Left renal cortex interstitium (tissue), 4 donors: ENCODE measurements at places on chromosomes 16 and 17. TPM values are rescaled to one million over a fixed set of nuclear protein-coding genes. Genes with fewer than 3 reads are reported as not detected.

VAT1L gene
- 4.5 TPM for polyA plus RNA-seq

MAZ gene
- 275 TPM for polyA plus RNA-seq

NLRC3 gene
- 2.6 TPM for polyA plus RNA-seq

NEK8 gene
- polyA plus RNA-seq = 13.8 TPM

KLHL10 gene
- 0.23 TPM for polyA plus RNA-seq

RPAIN gene
- 85.4 TPM for polyA plus RNA-seq

CHST4 gene
- polyA plus RNA-seq = 0.33 TPM

- no peak for DNase-seq
Observed at GRCh38 chr17:19502517-19502916, 31.1 kb upstream of the SLC47A1 start.

DNA sequence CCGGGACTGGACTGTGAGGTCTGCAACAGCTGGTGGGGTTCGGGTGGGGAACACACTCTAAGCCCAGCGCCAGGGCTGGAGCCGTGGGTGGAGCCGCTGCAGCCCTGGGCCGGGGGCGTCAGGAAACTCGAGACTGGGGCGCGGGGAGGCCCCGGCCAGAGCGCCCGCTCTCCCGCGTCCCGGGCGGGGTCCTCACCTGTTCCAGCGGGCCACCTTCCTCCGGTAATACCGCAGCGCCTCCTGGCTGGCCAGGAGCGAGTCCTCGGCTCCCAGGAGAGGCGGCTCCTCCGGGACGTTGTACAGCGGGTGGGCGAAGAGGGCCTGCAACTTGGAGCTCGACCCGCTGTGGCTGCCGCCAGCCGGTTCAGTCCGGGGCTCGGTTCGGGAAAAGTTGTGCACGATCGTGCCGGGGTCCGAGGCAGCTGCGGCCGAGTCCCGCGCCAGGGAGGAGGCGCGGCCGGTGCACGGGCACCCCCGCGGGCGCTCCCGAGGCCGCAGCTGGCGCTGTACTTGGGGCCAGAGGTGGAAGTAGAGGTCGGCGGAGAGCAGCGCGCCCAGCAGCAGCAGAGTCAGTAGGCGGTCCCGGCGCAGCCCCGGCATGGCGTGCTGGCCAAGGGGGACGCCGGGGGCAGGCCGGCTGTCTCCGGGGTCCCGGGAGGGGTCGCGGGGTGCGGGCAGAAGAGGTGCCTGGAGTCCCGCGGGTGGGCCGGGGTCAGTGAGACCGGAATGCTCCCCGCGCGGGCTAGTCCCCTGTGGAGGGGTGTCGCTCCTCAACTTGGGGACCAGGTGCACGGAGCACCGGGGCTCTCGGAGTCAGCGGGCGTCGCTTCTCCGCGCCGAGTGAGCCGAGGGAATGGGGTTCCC lies 868 bp downstream of the FAM20A start:
- DNase-seq = no peak

- DNase-seq = no peak
Observed at GRCh38 chr16:10599626-10600025, 19.2 kb upstream of the EMP2 start.

DNA sequence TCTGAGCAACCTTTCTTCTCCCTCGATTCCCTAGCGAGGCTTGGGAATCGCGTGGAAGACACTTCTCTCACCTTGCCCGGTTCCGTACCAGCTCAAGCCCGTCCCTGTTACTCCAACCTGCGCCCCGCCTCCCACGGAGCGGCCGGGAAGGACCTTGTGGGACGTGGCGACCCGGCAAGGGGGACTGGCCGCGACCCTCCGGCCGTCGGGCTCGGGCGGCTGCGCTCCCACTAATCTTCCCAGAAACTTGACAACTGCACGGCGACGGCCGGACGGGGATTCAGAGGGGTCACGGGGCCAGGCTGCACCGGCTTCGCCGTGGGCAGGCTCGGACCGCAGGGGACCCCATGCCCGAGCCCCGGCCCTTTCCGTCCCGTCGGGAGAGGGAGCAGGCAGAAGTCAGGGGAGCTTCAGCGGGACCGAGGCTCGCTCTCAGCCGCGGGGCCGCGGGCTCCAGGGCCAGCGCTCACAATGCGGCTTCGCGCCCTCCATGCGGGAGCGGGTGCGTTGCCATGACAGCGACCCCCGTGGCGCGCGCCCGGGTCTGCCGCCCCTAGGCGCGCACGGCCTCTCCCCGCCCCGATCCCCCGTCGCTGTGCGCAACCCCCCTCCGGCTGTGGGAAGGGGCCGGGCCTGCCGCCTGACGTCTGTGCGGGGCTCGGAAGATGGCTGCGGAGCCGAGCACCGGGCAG lies at the start of gene SGSM2:
SGSM2 (plus strand) TSS at position 650 of the 692 bp plus-strand sequence. CDS start 188 bp downstream, outside the sequence.
- DNase-seq = no peak

DNA sequence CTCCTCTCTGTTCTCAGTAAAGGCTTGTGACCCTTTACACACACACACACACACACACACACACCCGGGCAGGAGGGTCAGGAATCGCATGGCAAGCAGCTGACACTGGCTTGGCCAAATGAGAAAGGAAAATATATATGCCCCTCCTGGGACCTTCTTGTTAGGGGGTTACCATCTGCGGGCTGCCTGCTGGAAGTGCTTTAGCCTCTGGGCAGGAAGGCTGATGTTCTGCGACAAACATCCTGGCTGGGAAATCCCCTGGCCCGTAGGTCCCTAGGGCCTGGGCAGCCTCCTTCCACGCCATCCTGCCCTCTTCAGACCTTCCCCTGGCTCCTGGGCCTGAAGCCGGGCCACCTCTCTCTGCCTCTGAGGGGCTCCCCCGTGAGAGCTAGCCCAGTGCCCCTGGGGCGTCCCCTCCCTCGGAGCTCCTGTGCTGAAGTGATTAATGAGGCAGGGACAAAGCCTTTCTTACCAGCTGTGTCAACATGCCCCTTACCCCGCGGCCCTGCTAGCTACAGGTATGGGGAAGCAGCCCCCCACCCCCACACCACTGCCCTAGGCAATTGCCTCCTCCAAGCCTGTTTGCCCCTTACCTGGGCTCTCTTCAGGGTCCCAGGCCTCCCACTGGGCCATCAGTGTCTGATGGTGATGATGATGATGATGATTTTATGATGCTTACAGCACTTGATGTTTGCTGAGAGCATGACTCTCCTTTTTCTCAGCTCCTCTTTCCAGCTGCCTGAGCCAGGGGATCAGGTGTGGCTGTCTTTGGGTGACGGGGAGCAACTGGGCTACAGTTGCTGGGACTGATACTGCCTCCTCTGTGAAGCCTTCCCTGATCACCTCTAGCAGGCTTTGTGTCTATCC lies 32.8 kb upstream of the ETV4 start:
- DNase-seq = no peak

DNA sequence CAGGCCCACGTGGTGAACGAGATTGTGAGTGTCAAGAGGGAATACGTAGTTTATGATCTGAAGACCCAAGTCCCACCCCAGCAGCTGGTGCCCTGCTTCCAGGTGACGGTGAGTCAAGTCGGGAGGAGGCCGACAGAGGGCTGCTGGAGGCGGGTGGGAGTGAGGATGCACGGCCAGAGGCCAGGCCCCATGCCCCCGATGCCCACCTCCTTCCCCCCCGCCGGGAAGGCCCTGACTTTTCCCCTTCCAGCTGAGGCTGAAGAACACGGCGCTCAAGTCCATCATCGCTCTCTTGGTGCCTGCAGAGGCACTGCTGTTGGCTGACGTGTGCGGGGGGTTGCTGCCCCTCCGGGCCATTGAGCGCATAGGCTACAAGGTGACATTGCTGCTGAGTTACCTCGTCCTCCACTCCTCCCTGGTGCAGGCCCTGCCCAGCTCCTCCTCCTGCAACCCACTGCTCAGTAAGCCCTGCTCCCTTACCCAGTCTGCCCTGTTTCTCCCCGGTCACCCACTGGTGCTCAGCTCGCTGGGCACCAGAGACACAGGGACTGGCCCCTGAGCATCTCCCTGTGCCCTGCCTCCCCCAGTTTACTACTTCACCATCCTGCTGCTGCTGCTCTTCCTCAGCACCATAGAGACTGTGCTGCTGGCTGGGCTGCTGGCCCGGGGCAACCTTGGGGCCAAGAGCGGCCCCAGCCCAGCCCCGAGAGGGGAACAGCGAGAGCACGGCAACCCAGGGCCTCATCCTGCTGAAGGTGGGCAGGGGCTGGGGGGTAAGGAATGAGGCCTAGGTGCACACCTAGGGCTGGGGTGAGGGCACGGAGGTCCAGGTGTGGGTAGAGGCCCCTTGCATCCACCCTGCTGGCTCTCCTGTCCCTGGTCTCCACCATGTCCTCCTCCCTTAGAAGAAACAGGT lies 2.6 kb downstream of the ZACN start:
- no peak for DNase-seq

DNA sequence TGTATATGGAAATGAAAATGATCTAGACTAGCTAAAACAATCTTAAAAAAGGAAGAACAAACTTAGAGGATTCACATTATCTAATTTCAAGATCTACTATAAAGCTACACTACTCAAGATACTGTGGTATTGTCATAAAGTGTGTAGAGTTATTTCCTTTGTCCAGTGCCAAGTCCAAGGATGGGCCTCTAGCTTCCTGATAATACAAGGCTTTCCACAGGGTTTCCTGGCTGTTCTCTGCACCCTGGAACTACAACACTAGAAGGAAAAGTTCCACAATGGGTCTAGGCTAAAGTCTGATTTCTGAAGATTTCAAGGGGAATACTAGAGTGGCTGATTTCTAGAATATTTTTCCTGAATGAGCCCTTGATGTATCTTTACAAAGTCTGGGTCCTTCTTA lies 34.2 kb downstream of the TBC1D3B start:
- DNase-seq = no peak

GRCh38 chr17:49218941-49219913 lies 8.7 kb downstream of the ABI3 start:
- DNase-seq = no peak

- no peak for DNase-seq
Observed at GRCh38 chr17:83125515-83126274, 46.3 kb downstream of the METRNL start.

DNA sequence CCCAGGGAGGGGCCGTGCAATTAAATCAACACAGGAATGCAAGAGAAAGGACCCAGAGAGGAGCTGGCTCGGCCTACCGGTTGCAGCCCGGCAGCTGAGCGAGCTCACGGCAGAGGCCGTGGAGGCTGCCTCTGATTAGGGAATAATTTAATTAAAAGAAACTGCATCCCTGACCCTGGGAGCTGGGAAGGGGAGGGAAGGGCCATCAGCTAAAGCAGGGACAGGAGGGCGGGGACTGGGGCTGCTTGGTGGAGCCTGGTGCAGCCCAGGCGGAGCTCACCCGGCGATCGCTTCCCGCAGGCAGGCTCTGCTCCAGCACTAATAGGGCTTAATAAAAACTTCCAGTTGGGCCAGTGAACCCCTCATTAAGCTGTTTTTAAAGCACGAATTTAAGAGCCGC lies 43.4 kb downstream of the LMF1 start:
- DNase-seq = peak; percentile 41

DNA sequence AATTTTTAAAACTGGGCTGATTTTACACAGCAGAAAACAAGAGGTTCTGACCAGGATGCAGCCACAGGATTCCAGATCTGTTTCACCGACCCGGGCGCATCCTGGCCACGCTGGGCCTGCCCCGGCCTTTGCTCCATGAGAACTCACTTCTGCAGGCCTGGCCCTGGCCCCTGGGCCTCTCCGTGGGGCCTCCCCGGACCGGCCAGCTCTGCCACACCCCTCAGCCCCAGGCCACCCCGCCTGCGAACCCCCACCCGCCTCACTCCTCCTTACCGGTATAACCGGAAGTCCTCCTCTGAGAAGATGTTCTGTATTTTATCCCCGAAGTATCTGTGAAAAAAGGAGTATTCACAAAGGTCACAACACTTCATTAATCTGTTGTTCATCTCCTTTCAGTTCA lies 13.1 kb upstream of the HEXD start:
- no peak for DNase-seq

DNA sequence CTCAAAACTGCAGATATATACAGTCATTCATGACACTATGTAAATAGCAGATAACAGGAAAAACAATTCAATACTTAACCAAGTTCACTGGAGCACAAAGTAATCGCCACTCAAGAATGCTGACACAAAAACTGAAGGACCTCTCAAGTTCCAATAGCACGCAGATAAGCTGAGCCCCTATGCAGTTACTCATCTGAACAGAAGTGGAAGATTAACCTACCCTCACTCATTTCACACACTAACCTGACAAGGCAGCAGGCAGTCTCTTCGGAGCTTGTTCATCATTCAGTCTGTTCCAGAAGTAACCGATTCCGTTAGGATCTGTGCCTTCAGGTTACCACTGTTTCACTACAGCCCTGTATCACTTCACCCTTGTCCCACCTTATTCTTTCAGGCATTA lies 6.0 kb downstream of the HELZ start:
- no peak for DNase-seq

GRCh38 chr16:74100395-74101326 lies 196.0 kb upstream of the PSMD7 start:
- no peak for DNase-seq

GRCh38 chr17:50909765-50910605 lies 43.8 kb upstream of the TOB1 start:
- DNase-seq = no peak

- no peak for DNase-seq
Observed at GRCh38 chr17:66353937-66354401, 51.6 kb downstream of the PRKCA start.

- DNase-seq = no peak
Observed at GRCh38 chr17:63587770-63588169, 12.9 kb upstream of the TACO1 start.

DNA sequence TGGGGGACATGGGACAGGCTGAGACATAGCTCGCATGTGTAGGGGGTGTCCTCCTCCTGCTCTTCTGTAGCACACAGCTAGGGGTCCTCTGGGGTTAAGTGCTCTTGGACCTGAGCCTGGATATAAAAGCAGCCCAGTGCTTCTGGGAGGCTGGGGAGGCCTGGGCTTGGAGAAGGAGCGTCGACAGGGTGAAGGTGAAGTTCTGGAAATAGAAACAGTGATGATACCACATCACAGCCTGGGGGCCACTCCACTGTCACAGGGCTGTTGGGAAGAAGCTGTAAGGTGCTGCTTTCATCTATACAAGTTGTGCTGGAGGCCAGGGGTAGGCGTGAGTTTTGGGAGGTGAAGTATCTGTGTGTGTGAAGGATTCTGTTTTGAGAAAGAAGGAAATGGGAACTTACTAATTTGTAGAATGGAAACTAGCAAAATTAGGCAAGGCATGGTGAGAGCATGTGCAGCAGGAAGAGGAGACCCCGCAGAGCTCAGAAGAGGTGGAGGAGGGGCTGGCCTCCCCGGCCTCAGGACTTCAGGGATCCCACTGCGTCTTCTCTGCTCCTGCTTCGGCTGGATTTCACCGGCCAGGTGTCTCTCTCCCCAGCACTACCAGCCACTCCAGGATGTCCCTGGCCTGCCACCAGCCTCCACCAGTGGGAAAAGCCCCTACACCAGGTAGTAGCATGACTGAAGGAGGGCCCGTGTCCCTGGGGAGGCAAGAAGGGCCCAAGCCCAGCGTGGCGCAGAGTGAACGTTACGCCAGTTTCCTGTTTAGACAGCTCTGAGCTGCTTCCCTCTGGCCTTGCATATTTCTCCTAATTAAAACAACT lies 19.4 kb downstream of the PLCG2 start:
- DNase-seq = no peak
